ENCODE measurements at places on chromosomes 5 and 9.
A peak's percentile ranks its signal among the peaks of the same experiment; 100 is the strongest.

GRCh38 chr5:143499480-143500114 is 96.1 kb upstream of the NR3C1 start:
- DNase-seq: no peak

DNA sequence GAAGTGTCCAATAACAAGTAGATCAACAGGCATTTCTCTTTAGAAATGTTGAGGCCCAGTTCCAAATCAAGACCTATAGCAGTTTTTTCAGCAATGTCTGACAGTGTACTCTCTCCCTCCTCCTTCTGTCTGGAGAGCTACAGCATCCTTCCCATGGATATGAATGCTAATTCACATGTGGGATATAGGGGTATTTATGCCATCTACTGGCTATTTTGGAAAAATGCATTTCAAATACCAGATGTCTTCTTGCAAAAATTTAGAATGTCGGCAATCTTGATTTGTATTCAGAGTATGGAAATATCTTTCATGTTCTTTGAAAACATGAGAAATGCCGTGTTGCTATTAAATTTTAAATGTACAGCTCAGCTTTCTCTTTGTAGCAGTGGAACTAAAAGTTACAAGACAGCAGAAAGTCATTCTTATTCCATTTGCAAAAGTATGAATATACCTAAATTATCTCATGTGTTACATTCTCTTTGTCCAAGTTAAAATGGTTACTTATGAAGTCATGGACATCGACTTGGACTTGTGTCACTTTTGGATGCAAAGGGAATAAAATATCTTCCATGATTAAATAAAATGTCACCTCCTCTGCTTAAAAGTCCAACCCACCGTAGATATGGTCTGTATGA is 647.8 kb downstream of the TAF11L14 start:
- DNase-seq: peak; percentile 44

DNA sequence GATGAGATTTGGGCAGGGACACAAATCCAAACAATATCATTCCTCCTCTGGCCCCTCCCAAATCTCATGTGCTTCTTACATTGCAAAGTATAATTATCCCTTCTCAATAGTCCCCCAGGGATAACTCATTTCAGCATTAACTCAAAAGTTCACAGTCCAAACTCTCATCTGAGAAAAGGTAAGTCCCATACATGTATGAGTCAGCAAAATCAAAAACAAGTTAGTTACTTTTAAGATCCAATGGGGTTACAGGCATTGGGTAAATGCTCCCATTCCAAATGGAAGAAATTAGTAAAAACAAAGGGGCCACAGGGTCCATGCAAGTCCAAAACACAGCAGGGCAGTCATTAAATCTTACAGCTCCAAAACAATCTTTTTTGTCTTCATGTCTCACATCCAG is 917.9 kb upstream of the CDH10 start:
- no peak for DNase-seq

- no peak for DNase-seq
These were observed 67.2 kb downstream of the PRLR start for GRCh38 chr5:35162848-35163709.

DNA sequence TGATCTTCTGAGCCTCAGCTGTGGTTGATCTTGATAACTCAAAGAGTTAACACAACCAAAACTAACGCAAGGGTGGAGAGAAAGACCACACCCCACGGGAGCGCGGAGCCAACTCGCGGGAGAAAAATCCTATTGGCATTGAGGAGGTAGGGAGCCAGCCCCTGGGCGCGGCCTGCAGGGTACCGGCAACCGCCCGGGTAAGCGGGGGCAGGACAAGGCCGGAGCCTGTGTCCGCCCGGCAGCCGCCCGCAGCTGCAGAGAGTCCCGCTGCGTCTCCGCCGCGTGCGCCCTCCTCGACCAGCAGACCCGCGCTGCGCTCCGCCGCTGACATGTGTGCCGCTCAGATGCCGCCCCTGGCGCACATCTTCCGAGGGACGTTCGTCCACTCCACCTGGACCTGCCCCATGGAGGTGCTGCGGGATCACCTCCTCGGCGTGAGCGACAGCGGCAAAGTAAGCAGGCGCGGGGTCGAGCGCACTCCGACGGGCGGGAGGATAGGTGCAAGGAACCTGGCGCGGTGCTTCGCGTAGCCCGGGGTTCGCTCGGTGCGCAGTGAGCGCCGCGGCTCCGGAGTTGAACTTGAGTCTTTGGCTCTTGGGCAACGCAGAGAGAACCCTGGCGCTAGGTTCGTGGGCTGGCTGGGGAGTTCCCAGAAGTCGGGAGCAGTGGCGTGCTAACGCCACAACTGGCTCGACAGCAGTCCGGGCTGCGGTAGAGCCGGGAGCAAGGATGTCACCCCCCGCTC is at the start of gene GDA:
Gene GDA, plus strand, starts transcription at position 210 of the 745 bp plus-strand sequence. Its CDS starts 120 bp downstream, at position 330.
- DNase-seq: no peak

GRCh38 chr5:139335811-139336210 is 5.8 kb upstream of the PAIP2 start:
- no peak for DNase-seq

DNA sequence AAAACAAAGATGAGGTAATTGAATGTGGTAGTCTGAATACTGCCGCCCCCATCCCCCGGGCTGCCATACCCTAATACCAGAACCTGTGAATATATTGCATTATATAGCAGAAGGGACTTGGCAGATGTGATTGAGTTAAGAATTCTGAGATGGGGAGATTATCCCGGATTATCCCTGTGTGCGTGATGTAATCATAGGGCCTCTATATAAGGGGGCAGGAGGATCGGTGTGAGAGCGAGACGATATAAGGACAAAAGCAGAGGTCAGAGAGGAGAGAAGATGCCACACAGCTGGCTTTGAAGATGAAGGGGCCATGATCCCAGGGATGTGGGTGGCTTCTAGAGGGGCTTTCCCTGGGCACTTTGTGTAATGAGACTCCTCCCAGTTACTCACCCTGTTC is 101.7 kb upstream of the TLE1 start:
- DNase-seq: no peak

GRCh38 chr9:132287256-132287760 is 67.5 kb downstream of the SETX start:
- DNase-seq: no peak

DNA sequence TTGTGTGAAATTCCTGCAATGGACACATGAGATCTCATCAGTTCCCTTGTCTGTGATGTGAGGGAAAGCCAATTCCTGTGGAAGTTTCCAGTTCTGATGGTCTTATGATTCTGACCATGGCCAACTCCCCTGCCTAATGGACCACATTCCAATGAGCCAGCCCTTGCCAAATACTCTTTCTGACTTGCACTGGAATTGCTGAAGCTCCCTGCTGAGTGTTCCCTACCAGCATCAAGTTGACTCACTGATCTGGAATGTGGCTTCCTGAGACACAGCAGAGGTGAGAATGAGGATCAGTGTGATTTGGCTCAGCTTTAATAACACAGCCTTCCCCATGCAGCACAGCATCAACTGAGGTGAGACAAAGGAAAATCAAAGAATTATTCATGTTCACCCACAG is 427.8 kb downstream of the KDM4C start:
- DNase-seq: peak; percentile 85

DNA sequence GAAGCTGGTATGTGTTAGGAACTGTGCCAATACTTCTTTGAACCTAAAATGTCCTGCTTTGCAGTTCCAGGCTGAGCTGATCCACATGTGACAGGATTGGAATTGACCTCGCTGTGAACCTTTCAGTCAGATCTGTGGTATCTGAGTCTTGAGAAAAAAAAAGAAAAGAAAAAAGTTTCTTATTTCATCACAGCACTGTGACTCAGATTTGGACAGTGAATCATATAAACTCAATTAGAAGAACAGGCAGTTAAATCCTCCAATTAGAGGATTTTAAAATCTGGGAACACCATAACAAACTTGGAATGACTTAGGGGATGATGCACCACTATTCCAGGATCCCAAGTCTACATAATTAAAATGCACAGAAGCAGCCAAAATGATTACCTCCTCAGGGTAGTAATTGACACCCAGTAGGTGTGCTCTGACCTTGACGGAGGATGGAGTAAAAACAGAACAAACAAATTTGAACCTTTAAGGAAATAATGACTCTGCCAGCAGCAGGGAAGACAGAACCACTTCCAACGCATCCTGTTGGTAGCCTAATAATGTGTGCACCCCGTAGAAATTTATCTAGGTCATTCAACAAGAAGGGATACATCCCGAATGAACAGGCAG is 57.8 kb upstream of the RAI14 start:
- DNase-seq: peak; percentile 92

DNA sequence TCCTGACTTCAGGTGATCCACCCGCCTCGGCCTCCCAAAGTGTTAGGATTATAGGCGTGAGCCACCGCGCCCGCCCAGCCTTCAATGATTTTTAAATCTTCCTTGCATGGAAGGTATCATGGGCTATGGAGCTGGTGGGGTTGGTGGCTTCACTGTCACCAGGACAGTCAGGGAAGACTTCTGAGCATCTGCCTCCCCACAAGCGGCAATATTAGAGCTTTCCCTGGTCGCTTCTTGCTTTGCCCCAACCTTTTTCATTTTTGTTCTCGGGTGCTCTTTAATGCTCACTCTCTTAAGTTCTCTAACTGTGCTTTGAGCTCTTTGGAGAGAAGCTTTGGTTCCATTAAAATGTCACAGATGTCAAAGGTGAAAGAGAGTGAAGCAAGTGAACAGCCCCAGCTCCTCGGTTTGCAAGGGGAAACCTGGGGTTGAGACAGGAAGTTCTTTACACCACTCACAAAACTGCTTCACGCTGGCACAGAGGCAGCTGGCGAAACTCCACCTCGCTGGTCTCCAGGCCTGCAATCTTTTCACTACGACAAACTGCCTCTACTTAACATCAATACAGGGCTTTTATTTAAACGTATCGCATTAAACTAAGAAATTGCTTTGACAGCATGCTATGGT is 142.5 kb upstream of the RETREG1 start:
- DNase-seq: no peak

DNA sequence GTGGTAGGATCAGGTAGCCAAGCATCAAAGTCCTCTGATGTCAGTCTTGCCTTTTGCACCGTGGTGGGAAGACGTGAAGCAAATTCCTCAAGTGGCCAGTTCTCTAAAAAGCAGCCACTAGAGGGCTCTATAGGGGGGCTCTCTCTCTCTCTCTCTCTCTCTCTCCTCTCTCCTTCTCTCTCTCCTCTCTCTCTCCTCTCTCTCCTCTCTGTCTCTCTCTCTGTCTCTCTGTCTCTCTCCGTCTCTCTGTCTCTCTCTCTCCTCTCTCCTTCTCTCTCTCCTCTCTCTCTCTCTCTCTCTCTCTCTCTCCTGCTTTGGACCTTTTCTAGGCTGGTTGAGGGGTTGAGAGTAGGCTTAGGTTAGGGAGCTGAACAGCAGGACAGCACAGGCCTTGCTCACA is 13.9 kb upstream of the OSMR start:
- peak; percentile 49 for DNase-seq

- no peak for DNase-seq
These were observed 51.9 kb downstream of the NEURL1B start for GRCh38 chr5:172692981-172693380.

All from RPMI7951 (cell line).